Kidney (tissue), 22 donors: ENCODE measurements at places on chromosomes 3 and 15. TPM values are rescaled to one million over a fixed set of nuclear protein-coding genes. Genes with fewer than 3 reads are reported as not detected.

DNA sequence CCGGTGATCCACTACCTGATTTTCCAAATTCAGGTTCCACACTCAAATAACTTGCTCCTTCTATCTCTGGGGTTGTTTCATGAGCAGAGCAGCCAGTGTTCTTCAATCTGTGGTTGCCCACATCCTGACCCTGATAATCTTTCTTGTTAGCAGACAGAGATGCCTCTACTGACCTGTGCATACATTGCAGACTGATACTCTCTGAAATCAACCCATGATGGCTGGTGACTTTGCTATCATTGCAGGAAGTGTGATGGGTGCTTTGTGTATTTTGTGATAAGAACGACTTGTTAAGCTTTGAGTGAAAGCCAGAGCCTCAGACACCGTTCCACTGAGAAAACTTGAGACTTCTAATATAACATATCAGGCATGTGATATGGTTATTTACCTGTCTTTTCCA, 39.9 kb downstream of the GATM start:
- DNase-seq, result no peak

- DNase-seq, result no peak
Observed at GRCh38 chr15:38690216-38690615, 125.6 kb upstream of the RASGRP1 start.

- DNase-seq, result no peak
Observed at GRCh38 chr3:24684506-24685023, 189.9 kb upstream of the THRB start.

DNA sequence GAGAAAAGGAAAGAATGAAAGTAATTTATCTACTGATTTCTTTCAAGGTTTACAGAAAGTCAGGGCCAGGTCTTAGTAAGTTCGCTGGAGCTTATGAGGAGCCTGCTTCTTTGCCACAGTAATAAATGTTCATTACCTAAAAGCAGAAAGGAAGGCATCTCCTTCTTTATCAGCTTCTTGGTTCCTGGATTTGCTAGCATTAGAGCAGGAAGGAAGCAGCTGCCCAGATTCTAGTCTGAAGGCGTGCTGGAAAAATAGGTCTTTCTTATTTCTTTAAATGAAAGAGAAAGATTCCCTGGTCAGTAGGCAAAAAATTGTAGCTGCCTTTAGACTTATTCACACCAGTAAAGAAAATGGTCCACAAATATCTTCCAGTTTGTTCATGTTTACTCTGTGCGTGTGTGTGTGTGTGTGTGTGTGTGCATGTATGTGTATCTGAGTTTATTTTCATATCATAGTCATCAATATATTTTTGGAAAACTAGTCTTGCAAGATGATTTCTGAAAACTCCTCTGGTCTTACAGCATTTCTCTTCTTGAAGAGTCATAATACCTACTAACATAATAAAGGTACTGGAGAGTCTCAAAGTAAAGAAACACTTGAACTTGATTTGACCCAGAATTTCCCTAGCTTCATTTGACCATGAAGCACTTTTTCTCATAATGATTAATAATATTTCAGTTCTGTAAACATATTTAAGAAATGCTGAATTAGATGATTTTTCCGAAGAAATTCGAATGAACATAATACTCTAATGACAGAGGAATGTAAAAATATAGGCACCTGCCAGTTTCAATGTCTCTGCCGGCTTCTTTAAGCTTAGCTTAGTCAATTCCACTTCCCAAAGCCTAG, 255.3 kb upstream of the ZPLD1 start:
- DNase-seq, result no peak

GRCh38 chr3:14950274-14950673, 2.9 kb downstream of the NR2C2 start:
- no peak for DNase-seq

DNA sequence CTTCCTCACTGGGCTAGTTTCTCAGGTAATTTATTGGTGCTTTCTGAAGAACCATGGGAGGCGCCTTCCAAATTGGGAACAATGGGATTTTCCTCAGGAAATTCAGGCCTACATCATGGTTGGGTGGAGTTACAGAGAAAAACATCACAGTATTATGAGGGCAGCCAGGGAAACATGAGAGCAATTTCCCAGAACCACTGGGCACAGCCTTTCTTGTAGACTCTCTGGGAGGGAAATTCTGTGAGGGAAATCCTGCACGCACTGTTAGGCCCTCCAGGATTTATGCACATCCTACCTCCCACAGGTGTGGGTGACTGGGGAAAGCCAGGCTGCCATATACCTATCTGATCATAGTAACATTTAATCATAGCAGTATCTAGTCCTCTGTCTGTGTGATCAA, 13.2 kb downstream of the POPDC2 start:
- peak; percentile 56 for DNase-seq

- peak; percentile 83 for DNase-seq
Observed at GRCh38 chr3:31041161-31041978, 146.9 kb upstream of the GADL1 start.

- DNase-seq, result no peak
Observed at GRCh38 chr15:62380011-62380410, 214.9 kb upstream of the C2CD4B start.

DNA sequence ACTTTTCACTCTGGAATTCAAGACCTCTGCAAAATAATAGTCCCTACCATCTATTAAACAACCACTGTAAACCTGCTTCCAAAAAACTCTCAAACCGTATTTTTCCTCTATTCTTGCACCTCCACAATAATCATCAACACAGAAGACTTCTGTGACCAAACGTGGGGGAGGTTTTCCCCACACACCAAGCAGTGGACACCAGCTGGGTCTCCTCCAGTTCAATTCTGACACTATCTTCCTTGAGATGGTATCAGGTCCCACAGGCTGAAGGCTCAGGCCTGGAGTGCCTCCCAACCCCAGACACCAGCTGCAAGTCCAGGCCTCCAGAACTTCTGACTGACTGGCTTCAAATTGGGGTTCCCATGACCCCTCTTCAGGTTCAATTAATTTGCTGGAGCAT, 89.6 kb upstream of the RAP2B start:
- DNase-seq, result no peak

DNA sequence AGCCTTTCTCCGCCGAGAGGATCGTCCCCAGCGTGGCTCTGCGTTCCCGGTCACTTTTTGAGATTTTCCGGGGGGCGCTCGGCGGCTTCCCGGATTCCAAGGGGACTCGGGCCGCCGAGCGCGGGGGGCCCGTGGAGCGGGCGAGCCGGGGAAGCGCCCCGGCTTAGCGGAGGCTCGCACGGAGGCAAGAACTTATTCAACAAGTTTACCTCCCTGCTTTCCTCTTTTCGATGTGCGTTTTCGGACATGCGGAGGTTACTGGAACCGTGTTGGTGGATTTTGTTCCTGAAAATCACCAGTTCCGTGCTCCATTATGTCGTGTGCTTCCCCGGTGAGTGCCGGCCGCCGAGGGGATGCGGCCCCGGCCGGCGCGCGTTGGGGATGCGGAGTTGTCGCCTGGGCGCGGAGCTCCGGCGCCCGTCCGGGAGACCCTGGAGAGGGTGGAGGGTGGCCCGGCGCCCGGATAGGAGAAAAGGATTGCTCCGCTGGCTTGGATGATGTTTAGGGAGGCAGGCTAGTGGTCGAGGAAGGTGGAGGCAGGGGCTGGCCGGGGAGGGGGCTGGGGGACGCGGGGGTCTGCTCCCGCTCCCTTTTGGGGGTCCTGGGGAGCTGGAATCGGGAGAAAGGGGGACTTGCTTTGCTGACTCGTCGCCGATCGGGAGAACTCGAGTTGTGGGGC, 810 bp downstream of the PTPRG start:
- peak; percentile 40 for DNase-seq

DNA sequence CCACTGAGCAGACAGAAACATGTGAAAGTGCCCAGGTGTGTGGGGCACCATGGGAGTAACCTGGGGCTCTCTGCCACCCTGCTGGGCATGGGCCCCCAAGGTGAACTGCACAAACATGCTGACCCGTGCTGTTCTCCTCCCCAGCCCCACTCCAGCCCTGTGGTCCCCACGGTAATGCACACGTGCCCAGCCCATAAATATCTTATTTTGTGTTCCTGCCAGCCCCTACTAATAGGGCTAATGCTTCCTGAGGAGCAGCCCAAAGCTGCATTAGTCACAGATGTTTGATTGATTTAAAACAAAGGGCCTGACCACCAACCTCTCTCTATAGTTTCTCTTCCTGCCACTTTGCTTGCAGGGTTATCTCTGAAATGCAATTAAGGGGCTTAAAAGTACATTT, 95.4 kb downstream of the ABHD5 start:
- DNase-seq, result no peak

- DNase-seq, result no peak
Observed at GRCh38 chr3:69232482-69232881, 110.1 kb upstream of the LMOD3 start.

GRCh38 chr3:97481416-97481815, 283.1 kb upstream of the ARL6 start:
- DNase-seq, result no peak

- peak; percentile 96 for DNase-seq
Observed at GRCh38 chr15:39580117-39580484, 778 bp upstream of the THBS1 start.

DNA sequence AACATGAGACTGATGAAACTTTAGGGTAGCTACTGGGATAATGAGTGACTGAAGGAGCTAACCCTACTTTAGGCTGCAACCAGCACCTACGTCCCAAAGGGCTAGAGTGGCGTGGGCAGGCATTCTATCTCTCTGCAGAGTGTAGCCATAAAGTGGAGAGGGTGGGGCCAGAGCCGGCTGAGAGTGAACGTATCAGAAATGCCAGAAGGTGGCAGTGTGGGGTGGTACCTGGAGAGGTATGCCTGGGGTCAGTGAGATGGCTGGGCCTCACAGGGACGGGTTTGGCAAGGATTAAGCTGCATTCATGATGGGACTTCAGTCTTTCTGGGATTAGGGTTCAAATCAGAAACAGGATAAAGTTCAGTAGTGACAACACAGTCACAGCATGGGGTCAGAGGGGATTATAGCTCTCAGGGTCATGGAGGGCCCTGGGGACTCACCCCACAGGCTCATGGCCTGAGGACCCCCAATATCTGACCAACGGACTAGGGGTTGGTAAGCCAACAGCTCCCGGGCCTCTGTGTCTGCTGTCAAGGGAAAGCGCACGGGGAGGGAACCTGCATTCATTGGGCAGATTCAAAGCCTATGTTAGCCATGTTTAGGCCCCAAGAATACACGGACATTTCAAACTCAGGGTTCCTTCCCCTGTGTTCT, 86.5 kb upstream of the FOXB1 start:
- DNase-seq, result peak; percentile 76

DNA sequence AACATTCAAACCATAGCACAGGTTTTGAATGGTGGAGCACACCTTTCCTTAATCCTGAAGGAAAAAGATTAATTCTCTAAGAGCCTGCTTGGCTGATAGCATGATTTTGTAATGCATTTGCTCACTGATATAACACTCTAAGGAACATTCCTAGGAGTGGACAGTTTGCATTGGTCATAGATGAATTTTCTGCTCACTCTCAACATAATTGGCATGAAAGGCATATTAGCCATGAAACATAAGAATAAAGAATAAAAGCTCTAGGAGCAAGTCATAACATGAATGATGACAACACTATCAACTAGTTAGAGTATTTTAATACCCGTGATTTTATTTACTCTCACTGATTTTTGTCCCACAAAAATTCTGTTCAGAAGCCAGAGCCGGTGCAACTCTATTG, 34.3 kb upstream of the LRTM1 start:
- DNase-seq, result no peak

Gene PRSS50
- total RNA-seq, result 0.35 TPM

Gene TRH
- not detected for total RNA-seq

Gene CCRL2
- 2.8 TPM for total RNA-seq

Gene SATB1
- 22.2 TPM for total RNA-seq

Gene SAMD7
- total RNA-seq, result not detected

Gene GOLGA6L22
- not detected for total RNA-seq

Gene SPTBN5
- 1.2 TPM for total RNA-seq

Gene RGMA
- total RNA-seq, result 4.7 TPM

Gene AGBL1
- total RNA-seq, result not detected
